Activated T-helper 1 cell treated with anti-CD3 and anti-CD28 coated beads, Interleukin-12 subunit alpha, Interleukin-12 subunit beta, Interleukin-2, Interleukin-4 antibody, amounts not matched to agents 30 ng/mL and 10 ng/mL and 1 ng/mL, durations not matched to agents 14 hours and 24 hours and 36 hours (primary cell): ENCODE measurements at places on chromosomes 5 and 9. TPM values are rescaled to one million over a fixed set of nuclear protein-coding genes. Genes with fewer than 3 reads are reported as not detected.

DNA sequence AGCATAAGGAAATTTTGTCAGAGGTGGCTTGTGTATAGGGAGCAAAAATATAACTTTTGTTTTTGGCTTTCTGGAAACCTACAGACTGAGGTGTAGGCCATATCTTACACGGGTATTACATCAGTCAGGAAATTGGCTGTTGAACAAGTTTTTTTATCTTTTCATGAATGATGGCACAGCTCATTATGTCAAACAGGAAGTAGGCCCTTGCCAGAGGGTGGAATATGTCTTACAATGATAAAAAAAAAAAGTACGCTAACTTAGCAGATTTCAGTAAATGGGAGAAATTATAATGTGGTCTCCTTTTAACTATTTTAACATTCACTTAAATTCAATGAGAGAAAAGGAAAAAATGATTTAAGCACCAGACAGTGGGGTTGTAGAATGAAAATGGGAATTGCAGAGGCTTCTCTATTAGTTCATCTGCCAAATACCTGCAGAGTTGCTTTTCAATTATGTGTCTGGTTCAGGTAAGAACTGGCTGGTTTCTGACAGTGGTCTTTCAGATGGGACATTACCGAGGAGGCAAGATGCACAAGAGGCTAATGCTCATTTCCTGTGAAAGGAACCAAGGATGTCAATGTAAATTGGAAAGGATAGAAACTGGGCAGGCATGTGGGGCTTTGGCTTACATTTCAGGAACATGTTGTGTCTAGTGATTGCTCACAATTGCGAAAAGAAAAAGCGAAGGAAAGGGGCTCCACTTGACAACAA, 169.9 kb downstream of the NNT start:
- no peak for DNase-seq

DNA sequence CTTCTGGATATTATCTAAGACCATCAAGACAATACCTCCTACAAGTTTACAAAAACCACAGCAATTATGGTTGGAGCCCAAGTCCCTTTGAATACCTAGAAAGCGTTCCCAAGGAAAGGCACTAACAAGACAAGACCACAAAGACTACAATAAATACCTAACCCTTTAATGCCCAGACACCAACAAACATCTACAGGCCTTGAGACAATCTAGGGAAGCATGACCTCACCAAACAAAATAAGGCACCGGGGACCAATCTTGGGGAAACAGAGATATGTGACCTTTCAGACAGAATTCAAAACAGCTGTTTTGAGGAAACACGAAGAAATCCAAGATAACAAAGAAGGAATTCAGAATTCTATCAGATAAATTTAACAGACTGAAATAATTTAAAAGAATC, 37.8 kb downstream of the OXCT1 start:
- no peak for DNase-seq

DNA sequence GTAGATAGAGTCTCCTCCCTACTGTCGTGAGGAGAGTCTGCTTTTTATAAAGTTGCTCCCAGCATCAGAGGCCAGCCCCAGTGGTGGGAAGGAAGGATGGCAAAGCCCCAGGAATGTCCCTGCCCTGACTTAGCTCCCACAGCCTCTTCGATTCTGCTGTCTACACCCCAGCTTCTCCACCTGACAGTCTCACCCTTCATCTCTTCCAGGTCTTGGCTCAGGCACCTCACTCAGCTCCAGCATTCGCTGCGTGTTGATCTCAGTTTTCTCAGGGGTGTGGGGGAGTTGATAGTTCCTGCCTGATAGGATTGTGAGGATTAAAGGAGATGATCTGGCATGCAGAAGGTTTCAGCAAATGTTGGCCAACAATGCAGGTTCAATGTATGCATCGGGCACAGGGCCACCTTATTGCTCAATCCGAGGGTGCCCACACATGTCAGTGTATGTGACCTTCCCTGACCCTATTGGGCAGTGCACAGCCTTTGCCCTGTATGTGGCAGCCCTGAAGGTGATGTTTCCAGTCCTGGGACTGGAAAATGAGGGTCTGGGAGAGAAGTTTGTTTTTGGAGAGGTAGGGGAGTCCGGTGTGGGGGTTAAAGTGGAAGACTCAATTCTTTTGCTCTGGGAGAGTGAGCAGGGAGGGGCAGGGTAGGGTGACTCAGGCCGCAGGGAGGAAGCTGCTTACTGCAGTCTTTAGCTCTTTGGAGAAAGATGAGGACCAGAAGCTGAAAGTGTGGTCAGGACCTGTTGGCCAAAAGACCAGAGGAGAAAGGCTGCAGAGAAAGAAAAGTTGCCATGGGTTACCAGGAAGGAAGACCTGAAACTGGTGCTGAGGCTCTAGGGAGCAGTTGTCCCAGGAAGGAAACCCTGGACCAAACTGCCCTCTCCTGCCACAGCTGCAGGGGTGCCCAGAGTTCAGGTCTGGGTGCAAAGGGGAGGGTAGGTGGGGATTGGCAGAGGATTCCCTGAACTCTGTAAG, 153.2 kb downstream of the MACROH2A1 start:
- no peak for DNase-seq

DNA sequence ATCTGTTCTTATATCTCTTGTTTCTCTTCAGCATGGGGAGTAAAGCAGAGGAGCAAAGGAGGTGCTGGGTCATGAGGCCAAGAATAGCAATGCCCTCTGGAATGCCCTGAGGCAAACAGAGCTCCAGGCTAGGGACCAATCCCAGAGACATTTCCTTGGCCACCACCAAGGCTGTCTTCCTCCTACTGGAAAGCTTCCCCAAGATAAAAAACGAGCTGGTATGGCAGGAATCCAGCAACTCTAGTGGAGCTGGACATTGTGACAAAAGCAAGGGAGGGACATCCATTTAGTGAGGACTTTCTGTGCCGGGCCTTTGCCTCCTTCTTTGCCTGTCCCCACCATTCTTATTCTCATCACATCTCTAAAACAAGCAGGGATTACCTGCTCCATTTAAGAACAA, 161.6 kb downstream of the ASTN2 start:
- DNase-seq: no peak

DNA sequence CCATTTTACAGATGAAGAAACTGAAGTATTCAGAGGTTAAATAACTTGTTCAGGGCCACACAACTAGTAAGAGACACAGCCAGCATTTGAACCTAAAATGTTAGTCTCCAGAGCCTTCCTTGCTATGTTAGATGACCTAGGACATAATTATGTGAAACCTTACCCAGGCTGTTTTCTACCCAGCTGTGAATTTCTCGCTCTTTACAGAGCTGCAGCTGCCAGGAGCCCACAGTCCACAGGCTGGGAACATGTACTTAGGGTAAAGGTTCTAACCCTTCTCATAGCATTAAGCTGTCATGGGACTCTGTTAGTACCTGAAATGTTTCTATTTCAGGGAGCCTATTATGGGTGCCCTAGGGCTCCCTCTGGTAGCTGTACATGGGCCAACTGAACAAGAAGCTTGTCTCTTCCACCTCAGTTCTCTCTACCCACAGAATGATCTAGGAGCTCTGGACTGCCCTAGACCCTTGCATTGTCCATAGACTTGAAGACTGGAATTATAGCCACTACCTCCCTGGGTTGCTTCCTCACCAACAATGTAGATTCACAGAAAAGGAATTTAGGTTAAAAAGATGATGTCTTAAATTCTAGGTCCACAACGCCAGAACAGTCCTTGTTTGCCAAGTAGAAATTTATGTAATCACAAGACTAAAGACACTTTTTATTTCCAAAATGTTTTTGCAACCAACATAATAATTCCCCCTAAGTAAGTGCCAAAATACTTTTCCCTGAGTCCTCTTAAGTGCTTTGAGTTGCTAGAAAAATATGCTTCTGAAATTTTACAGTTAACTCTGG, 262.9 kb downstream of the PIK3R1 start:
- DNase-seq: no peak

Gene TMOD1
- total RNA-seq: 0.81 and 0.86 TPM in 2 replicates

Gene C5orf58
- total RNA-seq: not detected in 2 replicates

Gene FGF1
- total RNA-seq: 0.08 TPM in 1 of 2 replicates, not detected in the other

DNA sequence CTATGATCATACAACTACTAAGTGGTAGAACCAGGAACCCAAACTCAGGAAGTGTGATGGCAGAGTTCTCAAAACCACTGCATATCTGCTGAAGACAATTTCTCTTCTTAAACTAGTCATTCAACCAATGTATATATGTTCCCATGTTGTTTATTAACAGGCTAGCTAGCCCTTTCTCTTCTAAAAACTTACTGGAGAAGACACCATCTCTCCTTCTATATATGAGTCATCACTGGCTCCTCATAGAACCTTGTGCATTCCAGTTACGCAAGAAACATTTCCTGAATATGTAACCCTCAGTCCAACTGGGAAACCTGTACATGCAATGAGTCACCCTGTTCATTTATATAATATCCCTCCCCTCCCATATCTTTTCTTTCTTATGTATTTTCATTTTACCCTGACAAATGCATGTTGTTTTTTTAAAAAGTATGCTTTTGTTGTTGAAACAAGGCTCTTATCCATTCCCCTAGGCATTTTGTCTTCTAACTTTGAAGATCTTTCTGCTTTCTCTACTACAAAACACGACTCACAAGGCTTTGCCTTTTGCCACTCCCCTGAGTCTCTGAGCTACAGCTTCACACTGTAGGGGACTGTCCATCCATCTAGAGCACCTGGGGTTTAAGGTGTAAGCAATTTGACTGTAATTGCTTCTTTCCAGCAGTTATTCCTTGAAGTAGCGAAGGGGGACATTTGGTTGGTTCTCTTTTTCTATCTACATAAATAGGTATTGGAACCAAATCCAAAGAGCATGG, 119.5 kb downstream of the ANXA1 start:
- no peak for DNase-seq

Gene ROPN1L
- 0.16 and 0.20 TPM in 2 replicates for total RNA-seq

DNA sequence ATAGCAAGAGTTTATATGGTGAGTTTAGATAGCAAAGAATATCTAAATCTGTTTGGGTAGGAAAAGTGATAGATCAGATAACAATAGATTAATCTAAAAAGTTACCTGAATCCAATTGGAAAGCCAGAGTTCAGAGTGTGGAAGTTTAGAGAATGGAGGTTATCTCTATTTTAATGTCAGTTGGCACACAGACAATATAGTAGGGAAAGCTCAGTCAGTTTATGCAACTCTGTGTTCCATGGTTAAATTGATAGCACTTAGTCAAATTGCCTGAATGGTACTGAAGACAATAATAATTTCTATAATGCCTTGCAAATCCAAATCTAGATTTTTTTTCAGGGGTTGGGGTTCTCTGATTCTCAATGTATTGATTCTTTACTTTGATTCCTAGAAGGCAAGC, 77.0 kb downstream of the ARHGEF28 start:
- no peak for DNase-seq

- DNase-seq: peak; percentile 59
Measured at GRCh38 chr5:96657068-96657467, 5.1 kb upstream of the CAST start.

GRCh38 chr9:5419987-5420386, 17.7 kb downstream of the PLGRKT start:
- DNase-seq: no peak

Gene HTR4
- not detected in 2 replicates for total RNA-seq

Gene TICAM2
- total RNA-seq: 0.59 and 1.1 TPM in 2 replicates

- DNase-seq: no peak
Measured at GRCh38 chr5:26582350-26583045, 455.9 kb downstream of the CDH9 start.

- no peak for DNase-seq
Measured at GRCh38 chr9:105282870-105283621, 38.6 kb downstream of the SLC44A1 start.

- DNase-seq: no peak
Measured at GRCh38 chr5:172637740-172638139, 3.3 kb upstream of the NEURL1B start.

Gene BASP1
- 1.0 and 1.5 TPM in 2 replicates for total RNA-seq

DNA sequence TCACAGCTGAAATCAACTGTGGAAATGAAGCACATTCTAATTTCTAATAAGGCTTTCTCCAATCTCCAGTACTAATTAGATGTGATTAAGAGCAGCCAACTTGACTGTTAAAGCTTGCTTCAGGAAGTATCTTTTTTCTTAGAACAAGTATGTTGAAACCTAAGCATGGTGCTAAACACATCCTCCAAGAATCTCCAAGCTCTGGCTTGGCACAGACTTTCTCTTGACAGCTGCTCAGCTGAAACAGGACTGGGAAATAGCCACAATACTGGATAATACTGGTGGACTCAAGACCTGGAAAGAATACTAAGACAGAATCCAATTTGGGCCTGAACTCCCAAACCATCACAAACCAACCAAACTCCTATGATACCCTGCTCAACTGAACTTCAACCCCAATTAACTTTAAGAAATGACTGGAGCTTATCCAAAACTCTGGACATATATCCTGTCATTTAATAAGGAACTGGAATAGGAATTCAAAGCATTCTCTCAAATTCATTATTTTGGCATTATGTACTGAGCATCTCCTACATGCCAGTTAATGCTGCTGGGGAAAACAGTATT, 16.2 kb downstream of the PRKAA1 start:
- DNase-seq: no peak

DNA sequence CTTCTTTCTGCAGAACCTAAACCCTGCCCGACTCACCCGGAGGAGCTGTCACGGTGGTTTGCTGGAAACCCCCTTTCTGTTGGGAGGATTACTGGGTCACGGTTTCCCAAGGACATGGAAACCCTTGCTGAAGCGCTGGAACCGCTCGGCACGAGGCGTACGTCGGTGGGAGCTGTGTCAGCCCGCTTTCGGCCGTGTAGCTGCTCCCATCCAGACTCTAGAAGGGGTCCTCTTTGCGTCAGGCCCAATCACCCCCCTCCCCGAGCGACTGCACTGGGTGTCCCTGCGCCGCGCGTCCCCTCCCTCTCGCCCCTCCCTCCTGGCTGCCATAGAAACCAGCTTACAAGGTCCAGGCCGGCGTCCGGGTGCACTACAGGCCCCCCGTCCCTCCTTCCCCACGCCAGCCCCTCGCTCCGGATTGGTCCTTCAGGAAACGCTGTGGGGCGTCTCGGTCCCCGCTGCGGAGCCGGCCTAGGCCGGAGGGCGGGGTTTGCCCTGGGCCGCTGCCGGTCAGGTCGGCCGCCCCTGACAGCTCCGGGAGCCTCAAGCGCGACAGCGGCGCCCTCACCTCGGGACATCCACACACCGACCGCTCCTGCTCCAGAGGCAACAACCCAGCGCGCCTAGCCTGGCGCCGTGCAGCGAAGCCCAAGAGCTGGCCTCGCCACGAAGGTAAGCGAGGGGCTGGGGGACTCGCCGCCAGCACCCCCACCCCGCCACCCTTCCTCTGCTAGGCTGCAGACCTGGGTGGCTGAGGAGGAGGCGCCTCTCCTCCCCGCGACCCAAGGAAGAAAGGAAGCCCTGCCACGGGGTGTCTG, at the start of gene NIM1K:
TSS of gene NIM1K (plus strand) at position 486 of the 818 bp plus-strand sequence. CDS start 53,551 bp downstream, outside the sequence.
- DNase-seq: peak; percentile 39

Gene GBGT1
- 8.6 and 9.4 TPM in 2 replicates for total RNA-seq

DNA sequence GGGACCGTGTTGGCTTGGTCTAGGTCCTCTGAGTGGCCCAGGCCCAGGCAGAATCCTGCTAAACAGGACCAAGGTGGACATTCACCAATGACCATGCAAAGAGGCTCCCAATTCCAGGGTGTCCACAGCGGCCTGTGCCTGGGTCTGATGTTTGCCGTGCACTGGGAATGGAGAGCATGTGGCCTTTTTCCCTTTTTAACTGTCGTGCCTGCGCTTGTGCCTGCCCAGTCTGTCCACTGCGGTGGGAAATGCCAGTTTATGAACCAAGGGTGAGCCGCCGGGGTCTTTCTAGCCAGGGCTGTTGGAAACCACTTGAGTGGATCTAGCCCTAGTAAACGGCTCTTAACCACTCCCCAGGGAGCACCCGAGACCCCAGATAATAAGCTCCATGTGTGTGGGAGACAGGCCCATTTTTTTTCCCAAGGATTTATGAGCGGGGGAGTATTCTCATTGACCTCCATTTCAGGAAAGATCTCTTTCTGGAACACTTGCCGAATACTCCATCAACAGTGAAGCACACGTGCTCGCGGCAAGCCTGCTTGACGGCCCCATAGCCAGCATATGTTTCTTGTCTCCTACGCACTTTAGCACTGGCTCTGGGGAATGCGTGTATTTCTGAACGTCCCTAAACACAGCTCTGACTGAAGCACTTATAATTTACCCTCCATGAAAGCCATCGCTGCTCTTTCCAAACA, 93.2 kb upstream of the PHYKPL start:
- no peak for DNase-seq
